ENCODE measurements at places on chromosomes 2 and 18.

- no peak for DNase-seq
These were observed 5.0 kb upstream of the EVA1A start for GRCh38 chr2:75565472-75566462.

- DNase-seq = no peak
These were observed 479.1 kb upstream of the NRXN1 start for GRCh38 chr2:51511002-51511401.

- peak; percentile 50 for DNase-seq
These were observed 3.2 kb downstream of the ID2 start for GRCh38 chr2:8684878-8685696.

- DNase-seq = no peak
These were observed 532.1 kb downstream of the SOX11 start for GRCh38 chr2:6224267-6224666.
